ENCODE measurements at places on chromosomes 3 and 15.

DNA sequence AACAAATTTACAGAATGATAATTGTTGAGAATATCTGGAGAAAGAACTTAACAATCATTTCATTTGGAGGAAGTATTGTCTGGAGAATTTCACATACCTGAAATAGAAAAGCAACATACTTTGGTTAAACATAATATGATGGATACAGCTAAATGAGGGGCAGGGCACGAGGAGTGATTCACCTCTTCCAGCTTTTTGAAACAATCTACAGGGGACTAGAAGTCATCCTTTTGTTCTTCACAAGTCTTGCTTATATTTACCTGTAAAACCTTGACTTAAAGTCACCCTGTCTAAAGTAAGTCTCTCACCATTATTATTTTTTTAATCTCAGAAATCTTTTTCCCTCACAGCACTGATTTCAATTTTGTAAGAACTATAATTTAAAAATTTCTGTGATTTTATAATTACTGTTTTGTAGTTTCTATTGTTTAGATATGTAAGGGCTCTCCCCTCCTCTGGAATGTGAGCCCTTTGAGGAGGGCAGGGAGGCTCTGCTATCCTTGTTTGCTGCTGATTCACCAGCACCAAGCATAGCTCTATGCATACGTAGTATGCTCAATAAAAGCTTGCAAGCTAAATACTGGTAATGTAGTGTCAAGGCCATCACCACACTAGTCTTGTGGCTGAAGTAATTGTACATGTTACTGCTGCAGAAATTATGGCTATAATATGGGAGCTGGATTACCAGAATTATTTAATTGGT is 193.9 kb upstream of the THRB start:
- DNase-seq, result no peak

DNA sequence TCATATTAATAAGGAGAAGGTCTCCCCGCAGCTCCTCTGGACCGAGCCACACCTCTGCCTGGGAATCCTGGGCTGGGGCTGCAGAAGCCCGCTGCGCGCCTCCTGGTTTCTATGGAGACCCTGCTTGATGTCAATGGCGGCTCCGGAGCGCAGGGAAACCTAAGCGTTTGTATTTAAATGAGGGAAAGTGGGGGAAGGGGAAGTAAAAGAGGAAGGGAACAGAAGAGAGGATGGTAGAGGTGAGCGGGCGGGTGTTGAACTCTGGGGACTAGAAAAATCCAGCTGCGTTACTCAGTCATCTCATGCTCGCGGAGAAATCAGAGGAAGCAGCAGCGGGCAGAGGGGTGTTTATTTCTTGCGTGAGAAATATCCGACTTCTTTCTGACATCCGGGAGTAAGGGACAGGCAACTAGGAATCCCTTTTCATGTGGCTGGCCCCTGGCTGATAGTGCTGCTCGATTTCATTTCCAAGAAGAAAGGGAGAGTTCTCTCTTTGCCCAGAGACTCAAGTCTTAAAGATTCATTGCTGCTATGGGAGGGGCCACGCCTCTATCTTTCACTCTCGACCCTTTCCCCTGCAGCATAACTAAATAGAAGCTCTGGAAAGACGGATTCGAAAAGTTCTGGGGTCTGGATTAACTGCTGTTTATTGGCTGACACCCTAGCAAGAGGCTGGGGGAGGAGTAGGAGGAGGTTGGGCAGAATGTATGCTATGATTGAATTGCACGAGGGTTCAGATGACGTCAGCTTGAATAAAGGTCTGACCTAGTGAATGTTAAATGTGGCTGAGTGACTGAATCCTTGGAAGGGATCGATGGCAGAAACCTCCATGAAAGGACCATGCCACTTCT is 110.5 kb upstream of the GAP43 start:
- peak; percentile 75 for DNase-seq

DNA sequence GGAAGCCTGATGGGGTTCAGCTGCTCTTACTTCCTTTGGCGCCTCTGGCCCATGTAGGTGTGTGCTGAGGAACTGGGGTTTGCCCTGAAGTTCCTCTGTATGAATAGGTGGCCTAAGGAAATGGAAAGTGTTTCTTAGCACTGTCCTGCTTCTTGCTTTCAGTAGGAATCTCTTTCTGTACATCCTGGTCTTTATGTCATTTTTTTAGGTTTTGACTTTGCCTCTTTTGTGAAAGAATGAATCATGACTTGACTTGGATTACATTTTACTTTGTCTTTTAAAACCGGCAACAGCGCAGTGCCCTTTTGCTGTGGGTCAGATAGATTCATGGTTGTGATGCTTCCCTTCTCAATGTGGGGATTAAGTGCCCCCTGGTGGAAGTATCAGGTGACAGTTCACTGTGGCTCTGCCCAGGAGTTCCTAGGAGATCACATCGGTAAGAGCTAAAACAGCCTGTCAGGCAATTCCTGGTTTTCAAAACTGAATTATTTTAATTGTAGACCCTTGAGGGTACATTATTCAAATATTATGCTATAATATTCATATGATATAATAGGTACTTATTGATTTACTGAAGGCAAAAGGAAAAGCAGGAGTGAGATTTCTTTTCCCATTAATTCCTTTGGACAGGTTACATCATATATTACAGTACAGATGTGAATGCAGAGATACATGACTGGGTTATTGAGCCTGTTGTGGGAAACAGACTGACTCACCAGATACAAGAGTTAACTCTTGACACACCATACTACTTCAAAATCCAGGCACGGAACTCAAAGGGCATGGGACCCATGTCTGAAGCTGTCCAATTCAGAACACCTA is 95.4 kb downstream of the HCN4 start:
- peak; percentile 30 for DNase-seq

- DNase-seq, result no peak
Measured at GRCh38 chr3:39960515-39961191, 151.2 kb downstream of the MYRIP start.

- DNase-seq, result no peak
Measured at GRCh38 chr3:13152826-13153710, 79.8 kb upstream of the IQSEC1 start.

- no peak for DNase-seq
Measured at GRCh38 chr15:100735129-100736053, 133.0 kb downstream of the ASB7 start.

DNA sequence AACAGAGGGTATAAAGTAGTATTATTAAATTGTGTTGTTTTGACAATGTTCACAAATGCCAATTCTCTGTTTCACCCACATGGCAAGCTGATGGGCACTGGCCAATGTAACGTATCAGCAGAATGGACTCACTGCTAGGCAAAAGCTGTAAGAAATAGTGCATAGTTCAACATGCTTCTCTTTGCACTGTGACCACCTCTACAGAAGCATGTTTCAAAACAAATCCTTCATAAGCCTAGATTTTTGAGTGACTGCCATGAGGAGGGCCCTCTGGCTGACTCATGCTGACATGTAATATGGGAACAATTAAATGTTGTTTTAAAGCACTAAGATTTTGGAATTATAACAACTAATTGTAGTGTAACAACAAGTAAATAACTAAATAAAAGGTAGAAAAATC is 3.2 kb downstream of the GBE1 start:
- no peak for DNase-seq

- DNase-seq, result no peak
Measured at GRCh38 chr3:133440652-133441051, 40.8 kb downstream of the BFSP2 start.

DNA sequence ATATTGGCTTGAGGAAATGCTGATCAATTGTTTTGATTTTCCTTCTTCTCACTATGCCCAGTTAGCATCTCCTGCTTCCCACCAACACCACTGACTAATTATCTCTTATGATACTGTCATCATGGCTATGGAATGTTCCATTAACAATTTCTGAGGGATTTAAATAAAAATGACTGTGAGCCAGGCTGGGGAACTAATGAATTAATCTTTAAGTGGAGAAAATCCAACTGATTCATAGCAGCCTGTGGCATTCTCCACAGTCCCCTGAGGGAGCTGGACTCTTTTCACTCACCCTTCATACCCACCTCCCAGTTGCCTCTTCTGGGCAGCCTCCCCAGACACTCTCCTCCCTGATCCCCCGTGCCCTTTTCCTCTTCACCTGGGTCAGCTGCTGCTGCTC is 353.6 kb downstream of the CLSTN2 start:
- DNase-seq, result no peak

DNA sequence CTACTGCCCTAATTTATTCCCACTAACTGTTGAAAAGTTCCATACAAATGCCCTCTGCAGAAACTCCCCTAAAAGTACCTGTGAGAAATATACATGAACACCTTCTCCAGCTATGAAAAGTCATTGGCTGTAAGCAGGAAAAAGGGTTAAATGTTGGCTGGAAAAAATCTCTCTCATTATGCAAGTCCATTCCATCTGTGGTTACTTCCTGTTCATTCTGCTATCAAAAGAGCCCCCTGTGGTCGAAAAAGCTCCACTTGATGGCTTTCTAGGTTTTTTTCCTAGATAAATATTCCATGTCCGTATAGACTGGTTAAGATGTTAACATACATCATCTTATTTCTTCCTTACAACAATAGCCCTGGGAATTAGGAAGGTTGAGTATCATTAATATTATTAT is 56.2 kb upstream of the AKAP13 start:
- DNase-seq, result no peak

DNA sequence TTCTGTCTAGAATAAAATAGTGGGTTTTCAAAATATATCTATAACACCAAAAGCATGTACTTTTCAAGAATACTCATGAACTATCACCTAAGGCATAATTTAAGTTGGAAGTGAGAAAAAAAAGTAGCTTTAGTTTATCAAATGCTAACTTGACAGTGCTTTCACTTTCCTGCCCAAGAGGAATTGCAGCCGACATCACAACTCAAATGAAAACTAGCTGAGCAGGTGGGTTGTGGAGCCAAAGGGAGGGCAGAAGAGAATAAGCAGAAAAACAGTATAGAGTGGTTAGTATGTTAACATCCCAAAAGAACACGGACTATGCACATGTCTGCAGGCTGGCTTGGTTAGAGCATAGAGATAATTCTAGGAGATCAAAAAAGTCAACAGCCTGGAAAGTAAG is 120.9 kb downstream of the NEDD4 start:
- DNase-seq, result no peak

GRCh38 chr15:69132430-69132829 is 28.0 kb upstream of the GLCE start:
- no peak for DNase-seq

- no peak for DNase-seq
Measured at GRCh38 chr3:108623504-108623903, 34.0 kb downstream of the DZIP3 start.

DNA sequence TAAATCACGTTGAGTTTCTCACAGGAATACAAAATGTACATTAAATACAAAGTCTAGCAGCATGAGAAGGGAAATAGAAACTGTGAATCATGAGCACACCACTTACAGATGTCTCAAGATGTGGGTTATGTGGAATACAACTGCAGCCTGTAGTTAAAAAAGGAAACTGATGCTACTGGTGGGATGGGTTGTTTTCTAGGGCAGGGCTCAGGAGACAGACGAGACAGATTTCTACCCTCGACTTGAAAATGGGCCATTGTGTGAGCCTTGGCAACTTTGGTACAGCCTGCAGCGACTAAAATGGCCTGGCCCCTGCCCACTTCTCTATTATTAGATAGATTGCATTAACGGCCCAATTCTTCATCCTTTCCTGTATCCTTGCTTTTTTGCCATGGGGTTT is 293.1 kb downstream of the SUCLG2 start:
- no peak for DNase-seq

- no peak for DNase-seq
Measured at GRCh38 chr15:42576776-42577175, 1.4 kb downstream of the STARD9 start.

DNA sequence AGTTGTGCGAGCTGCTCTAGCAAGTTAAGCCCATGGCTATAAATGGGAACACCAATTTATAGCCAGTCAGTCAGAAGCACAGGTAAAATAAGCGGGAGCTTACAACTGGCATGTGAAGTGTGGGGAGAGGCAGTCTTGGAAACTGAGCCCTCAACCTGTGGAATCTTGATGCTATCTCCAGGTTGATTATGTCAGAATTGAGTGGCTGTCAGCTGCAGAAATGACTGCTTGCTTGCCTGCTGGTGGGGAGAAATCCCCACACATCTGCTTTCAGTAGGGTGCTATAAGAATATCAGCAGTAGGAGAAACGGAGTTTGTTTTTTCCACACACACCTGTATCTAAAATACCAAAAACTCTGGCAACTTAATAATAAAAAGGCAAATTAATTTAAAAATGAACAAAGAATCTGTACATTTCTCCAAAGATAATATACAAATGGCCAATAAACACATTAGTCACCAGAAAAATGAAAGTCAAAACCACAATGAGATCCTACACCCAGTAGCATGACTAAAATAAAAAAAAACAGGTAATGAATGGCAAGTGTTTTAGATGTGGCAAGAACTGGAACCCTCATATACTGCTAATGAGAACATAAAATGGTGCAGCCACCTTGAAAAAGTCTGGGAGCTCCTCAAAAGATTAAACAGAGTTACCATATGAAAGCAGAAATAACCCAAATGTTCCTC is 26.0 kb upstream of the MAP4 start:
- no peak for DNase-seq

GRCh38 chr15:21261396-21261964 is 178.8 kb downstream of the POTEB3 start:
- no peak for DNase-seq
